Activated CD8-positive, alpha-beta T cell treated with anti-CD3 and anti-CD28 coated beads, Interleukin-2, amount 10 ng/mL, durations not matched to agents 7 days and 5 days (primary cell): ENCODE measurements at places on chromosomes 5 and 9. TPM values are rescaled to one million over a fixed set of nuclear protein-coding genes. Genes with fewer than 3 reads are reported as not detected.

Gene CDH6
- not detected for total RNA-seq

DNA sequence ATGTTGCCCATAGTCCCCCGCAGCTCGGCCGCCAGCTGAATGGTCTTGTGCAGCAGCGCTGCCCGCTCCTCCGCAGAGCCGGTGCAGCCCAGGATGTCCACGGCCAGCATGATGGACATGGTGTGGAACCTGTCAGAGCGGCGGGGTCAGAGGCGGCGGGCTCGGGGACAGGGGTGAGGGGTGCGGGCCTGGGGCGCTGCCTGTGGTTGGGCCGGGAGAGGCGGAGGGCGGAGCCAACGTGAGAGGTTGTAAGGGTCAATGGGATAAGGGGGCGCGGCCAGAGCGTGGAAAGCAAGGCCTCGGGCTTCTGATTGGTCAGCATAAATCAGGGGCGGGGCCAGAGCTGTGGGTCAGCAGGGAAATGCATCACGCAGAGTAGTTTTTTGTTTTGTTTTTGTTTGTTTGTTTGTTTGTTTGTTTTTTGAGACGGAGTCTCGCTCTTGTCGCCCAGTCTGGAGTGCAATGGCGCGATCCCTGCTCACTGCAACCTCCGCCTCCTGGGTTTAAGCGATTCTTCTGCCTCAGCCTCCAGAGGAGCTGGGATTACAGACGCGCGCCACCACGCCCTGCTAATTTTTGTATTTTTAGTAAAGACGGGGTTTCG, 6.8 kb upstream of the TOR2A start:
- H3K27me3 ChIP-seq, result no peaks in the 10 kb centered on the region
- peaks cover 63% of the 10 kb centered on the region for H3K36me3 ChIP-seq
- no peak for DNase-seq
- no peak overlapping the region for H3K4me3 ChIP-seq
- H3K4me1 ChIP-seq, result peaks cover 3% of the 10 kb centered on the region

DNA sequence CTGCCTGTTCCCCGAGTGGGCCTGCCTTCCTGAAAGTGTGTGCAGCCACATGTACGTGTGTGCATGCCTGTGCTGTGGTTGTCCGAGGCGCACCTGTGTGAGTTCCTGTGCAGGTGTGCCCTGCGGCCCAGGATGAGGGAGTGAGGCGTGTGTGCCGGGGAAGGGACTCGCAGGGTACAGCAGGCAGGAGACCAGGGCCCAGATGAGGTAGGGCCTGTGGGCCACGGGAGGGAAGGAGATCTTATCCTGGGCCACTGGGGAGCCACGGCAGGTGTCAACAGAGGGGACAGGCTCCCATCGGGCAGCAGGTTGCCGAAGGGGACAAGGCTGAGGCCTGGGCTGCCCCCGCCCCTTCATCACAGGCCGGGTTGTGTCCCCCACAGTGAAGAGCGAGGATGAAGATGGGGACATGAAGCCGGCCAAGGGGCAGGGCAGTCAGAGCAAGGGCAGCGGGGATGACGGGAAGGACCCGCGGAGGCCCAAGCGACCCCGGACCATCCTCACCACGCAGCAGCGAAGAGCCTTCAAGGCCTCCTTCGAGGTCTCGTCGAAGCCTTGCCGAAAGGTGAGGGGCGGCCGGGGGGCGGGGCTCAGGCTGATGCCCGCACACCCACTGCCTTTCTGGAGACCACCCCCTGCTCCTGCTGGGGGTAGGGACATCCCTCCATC, 79.2 kb downstream of the LMX1B start:
- H3K27ac ChIP-seq, result no peak overlapping the region
- H3K4me3 ChIP-seq, result no peak overlapping the region
- peaks cover 4% of the 10 kb centered on the region for H3K27me3 ChIP-seq
- DNase-seq, result no peak
- no peaks in the 10 kb centered on the region for H3K36me3 ChIP-seq

DNA sequence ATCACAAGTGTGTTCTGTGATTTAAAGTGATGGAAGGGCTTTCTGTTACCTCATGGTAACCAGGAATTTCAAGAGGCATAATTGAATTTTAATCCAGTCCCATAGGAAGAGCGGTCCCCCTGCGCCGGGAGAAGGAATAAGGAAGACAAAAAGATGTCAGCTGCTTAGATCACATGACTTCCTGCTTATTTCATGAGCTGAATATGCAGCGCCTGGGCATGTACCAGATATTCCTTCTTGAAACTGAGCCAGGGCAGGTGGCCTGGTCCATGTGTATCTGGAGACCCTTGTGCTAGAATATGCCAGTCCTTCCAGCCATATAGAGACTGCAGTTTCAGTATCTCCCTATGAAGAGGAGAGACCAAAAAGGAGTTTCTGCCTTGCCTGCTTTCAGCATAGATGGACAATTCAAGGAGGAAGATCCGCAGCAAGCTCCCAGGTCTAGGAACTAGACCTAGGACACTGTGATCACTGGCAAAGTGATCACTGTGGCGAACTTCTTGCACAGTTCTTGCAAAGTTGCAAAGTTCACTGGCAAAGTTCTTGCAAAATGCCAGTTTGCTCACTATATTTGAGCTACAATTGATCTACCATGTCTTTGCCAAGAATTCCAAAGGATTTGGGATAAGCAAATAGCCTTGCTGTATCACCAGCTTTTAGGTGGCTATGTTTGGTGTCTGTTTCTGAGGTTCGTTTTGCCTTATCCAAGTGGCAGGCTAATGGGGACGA, 102.9 kb upstream of the PHYKPL start:
- no peak overlapping the region for H3K4me3 ChIP-seq
- H3K36me3 ChIP-seq, result no peaks in the 10 kb centered on the region
- no peak for DNase-seq
- no peaks in the 10 kb centered on the region for H3K27me3 ChIP-seq
- H3K27ac ChIP-seq, result no peak overlapping the region
